ENCODE measurements at places on chromosomes 6 and 20.

- DNase-seq: no peak
Measured at GRCh38 chr6:2840749-2841061, 958 bp downstream of the SERPINB1 start.

GRCh38 chr6:137266309-137266586 lies 47.1 kb upstream of the IFNGR1 start:
- no peak for DNase-seq

GRCh38 chr6:75128878-75129570 lies 76.8 kb downstream of the COL12A1 start:
- no peak for DNase-seq

- DNase-seq: no peak
Measured at GRCh38 chr6:142223938-142224337, 76.9 kb downstream of the VTA1 start.

GRCh38 chr6:54196905-54197304 lies 85.7 kb downstream of the MLIP start:
- DNase-seq: no peak

DNA sequence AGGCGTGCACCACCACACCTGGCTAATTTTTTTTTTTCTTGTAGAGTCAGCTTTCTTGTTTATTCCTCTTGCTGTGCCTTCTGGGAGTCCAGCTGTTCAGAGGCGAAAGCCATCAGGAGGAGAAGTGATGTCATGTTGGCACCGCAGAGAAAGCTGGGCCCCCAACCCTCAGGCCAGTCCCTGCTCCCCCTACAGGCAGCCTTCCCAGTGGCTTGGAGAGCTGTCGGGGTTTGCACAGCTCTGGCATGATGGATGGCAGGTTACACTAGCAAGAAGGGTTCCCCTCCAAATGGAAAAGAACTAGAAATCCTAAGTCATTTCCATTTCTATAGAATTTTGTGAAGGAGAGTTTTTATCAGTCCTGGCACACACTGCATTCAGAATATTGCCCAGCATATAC lies 72.6 kb downstream of the C6orf52 start:
- no peak for DNase-seq

GRCh38 chr6:113825781-113826180 lies 31.4 kb upstream of the MARCKS start:
- DNase-seq: no peak

- DNase-seq: no peak
Measured at GRCh38 chr6:102732898-102733297, 1339.4 kb downstream of the GRIK2 start.

DNA sequence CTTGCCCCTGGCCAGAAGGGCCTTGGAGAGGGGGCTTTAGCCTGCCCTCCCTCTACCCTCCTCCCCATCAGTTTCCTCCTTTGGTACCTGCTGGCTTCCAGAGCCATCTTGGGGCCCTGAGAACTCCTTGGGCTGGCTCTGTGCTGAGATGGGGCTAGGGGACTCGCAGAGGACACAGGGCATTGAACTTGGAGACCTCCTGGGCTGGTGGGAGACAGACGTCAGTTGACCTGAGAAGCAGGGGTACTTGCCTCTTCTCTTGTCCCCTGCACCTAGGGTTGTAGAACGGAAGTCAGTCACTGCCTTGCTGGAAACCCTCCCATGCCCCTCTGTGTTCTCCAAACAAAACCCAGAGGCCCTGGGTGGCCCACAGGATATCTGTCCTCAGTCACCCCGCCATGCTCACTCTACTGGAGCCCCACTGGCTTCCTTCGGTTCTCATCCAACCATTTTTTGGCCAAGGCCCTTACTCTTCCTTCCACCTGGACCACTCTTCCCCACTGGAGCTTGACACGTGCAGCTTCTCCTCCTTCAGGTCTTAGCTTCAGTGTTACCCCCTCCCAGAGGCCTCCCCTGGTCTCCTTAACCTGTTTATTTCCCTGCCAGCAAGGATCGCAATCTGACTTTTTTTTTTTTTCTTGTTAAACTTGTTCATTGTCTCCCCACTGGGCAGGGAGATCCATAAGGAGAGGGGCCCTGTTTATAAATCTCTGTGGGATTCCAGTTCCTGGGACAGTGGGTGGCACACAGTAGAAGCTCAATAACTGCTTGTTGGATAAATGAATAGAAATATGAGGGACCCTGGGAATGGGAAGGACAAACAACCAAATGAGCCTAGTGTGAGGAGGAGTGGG lies 971 bp downstream of the RBCK1 start:
- no peak for DNase-seq

GRCh38 chr20:19758501-19759331 lies 658 bp downstream of the RIN2 start:
- no peak for DNase-seq

DNA sequence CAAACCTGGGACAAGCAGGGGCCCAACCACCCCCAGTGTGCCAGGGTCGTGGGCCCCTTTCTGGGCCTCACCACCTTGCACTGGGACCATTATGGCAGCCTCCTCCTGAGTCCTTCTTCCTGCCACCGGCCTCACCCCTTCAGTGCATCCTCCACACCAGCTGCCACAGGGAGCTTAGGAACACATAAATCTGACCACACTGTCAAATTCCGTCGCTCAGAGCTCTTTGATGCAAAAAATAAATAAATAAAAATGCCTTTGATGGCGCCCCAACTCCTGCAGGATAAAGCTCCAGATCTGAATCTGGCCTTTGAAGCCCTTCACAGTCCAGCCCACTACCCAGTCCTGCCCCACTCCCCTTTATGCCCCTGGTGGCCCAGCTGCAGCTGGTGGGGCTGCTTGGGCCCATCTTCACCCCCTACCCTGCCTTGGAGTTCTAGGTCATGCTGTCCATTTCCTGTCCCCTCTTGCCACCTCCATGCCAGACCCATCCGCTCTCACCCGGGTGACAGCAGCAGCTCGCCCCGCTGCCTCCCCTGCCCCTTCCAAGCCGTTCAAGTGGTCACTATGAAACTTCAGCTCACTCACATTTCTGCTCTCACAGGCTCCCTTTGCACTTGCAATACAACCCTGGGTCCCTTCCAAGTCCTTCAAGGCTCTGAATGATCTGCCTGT lies 16.0 kb downstream of the MYH7B start:
- no peak for DNase-seq

- DNase-seq: no peak
Measured at GRCh38 chr20:22861990-22862389, 173.1 kb upstream of the SSTR4 start.

- DNase-seq: no peak
Measured at GRCh38 chr20:23315099-23315498, 35.5 kb upstream of the NXT1 start.

DNA sequence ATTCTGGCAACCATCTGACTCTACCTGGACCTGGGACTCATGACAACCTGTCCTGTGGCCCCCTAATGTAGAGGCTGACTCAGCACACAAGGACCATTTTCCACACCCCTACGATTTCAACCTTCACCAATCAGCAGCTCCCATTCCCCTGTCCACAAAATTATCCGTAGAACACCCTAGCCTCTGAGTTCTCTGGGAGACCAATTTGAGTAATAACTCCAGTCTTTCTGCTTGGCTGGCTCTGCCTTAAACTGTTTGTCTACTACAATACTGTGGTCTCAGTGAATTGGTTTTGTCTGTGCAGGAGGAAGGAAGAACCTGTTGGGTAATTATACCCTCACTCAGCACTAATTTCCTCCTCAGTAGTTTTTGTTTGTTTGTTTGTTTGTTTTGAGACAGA lies 99.3 kb upstream of the MRPS10 start:
- DNase-seq: no peak

GRCh38 chr6:158856261-158856660 lies 37.1 kb upstream of the EZR start:
- DNase-seq: no peak

DNA sequence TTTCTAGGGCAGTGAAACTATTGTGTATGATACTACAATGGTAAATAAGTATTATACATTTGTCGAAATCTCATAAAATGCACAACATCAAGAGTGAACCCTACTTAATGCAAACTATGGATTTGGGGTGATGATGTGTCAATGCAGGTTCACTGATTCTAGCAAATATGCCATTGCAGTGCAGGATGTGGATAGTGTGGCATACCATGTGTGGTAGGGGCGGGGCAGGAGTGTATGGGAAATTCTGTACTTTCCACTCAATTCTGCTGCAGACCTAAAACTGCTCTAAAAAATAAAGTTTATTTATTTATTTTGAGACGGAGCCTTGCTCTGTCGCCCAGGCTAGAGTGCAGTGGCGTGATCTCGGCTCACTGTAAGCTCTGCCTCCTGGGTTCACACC lies 44.3 kb downstream of the ABHD12 start:
- no peak for DNase-seq

- DNase-seq: no peak
Measured at GRCh38 chr6:138509371-138509770, 10.1 kb upstream of the NHSL1 start.

- no peak for DNase-seq
Measured at GRCh38 chr6:46044881-46045617, 29.4 kb upstream of the CLIC5 start.

GRCh38 chr6:29507319-29507718 lies 19.6 kb upstream of the MAS1L start:
- DNase-seq: no peak

DNA sequence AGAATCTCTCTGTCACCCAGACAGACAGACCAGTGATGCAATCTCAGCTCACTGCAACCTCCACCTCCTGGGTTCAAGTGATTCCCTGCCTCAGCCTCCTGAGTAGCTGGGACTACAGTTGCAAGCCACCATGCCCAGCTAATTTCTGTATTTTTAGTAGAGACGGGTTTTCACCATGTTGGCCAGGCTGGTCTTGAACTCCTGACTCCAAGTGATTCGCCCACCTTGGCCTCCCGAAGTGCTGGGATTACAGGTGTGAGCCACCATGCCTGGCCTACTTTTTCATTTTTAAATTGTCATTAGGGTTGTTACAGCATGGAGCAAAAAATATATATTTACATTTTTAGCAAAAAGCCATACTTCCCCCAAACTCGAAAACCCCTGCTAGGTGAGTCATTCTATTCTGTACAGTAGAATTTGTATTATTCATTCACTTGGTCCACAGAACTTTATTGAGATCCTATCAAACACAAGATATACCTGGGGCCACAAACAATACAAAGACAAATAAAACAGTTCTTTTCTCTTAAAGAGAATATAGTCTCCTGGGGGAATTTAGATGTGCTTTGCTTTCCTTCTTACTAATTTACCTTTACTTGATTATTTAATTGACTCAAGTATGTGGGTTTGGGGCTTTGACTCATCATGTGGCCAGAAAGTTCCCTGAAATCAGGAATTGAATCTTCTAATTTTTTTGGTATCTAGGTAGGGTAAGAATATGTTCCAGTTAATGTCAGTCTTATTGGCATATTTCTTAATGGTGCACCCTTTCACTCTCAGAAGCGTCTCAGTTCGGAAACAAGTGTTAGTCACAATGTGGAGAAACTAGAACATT lies 16.6 kb upstream of the CCND3 start:
- no peak for DNase-seq

DNA sequence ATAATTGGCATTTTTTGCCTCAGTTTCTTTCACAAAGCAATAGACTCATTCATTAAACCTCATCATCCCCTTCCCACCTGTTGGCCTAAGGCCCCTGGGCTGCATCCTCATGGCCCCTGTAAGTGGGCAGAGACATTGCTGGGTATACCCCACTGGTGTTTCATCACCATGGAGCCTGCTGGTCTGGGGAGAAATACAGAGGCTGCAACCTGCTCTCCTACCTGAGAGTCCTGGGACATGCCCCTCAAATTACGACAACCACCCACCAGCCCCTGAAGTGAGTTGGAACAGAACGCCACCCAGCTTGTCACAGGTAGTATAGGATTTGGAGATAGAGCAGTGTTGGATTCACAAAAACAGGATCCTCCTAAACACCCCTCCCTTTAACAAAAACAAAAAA lies 190.8 kb downstream of the ANKRD60 start:
- no peak for DNase-seq

DNA sequence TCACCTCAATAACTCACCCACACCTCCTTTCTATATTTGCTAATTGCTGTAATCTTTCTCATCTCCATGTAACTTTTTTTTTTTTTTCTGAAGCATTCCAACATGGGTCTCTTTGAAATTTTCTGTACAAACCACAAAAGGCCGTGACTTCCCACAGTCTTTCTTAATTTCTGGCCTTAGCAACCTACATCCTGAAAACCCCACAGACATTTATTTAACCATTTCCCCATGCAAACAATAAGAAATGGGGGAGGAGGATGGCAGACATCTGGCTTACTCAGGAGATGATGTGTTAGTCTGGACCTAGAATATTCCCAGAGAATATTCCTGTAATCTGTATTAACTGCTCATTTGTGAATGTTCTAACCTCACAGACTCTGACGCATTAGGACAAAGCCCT lies 57.6 kb downstream of the MEP1A start:
- DNase-seq: no peak

- no peak for DNase-seq
Measured at GRCh38 chr6:107489636-107490565, at the start of gene SOBP. SOBP (plus strand) TSS chr6:107490117; CDS start chr6:107490617, 500 bp downstream.

- DNase-seq: no peak
Measured at GRCh38 chr6:42783876-42784642, 2.2 kb downstream of the BICRAL start.

DNA sequence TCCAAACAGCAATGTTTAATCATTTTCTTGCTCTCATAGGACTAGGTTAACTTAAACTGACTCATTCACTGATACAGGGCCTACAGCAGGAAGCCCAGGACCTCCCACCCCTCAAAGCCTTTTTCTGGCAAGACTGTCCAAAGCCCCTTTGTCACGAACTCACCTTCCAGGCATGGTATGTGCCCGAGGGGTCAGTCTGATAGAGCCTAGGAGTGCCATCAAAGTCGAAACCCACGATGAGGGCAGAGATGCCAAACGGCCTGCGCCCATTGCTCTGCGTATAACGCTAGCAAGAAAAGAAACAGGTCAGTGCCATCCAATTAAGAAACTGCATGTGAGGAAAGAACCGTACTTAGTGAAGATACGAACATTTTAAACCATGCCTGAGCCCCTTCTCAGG lies 4.3 kb downstream of the PSMA7 start:
- DNase-seq: no peak

DNA sequence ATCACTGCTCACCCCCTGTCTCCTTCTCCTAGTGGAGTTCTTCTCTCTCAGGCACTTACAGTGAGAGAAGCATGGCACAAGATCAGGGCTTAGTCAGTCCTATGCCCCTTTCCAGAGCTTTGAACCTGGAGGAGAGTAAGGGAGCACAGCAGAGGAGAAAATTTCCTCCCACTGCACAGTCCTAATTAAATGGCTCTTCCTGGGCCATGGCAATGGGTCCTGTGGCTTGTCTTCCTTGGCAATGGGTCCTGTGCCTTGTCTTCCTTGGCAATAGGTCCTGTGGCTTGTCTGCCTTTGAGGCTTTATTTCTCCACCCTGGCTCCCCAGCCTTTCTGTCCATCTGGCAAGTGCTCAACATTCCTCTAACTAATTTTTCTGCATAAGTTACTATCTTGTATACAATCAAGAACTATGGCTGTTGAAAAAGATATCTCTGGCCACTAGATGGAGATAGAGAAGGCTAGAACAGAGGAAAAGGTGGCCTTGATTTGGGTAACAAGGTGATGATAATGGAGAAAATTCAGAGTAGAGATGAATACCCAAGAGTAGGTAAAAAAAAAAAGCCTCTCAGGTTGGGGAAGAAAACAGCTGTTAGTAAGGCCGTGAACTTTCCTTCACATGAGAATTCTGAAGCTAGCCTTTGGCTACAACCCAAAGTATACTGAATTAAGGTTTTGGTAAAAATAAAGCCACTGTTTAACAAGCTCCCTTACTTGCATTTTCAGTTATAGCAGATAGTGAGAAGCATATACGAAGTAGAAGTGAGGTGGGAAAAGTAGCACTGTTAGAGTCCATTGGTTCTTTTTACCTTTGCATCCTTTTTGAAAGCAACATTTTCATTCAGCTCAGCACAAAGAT lies 504.9 kb downstream of the DOK5 start:
- DNase-seq: no peak

- DNase-seq: no peak
Measured at GRCh38 chr20:44597516-44597915, 15.1 kb downstream of the PKIG start.

- no peak for DNase-seq
Measured at GRCh38 chr6:31157513-31158139, at the start of gene CCHCR1. CCHCR1 (minus strand) TSS chr6:31157802; CDS start chr6:31157600, 202 bp downstream.
